Activated T-helper 1 cell treated with Interleukin-2 at 50 U/mL for 16 hours (primary cell): ENCODE measurements at places on chromosomes 1 and 21.

- DNase-seq: no peak
These were observed 4.7 kb downstream of the SORT1 start for GRCh38 chr1:109392788-109393616.

DNA sequence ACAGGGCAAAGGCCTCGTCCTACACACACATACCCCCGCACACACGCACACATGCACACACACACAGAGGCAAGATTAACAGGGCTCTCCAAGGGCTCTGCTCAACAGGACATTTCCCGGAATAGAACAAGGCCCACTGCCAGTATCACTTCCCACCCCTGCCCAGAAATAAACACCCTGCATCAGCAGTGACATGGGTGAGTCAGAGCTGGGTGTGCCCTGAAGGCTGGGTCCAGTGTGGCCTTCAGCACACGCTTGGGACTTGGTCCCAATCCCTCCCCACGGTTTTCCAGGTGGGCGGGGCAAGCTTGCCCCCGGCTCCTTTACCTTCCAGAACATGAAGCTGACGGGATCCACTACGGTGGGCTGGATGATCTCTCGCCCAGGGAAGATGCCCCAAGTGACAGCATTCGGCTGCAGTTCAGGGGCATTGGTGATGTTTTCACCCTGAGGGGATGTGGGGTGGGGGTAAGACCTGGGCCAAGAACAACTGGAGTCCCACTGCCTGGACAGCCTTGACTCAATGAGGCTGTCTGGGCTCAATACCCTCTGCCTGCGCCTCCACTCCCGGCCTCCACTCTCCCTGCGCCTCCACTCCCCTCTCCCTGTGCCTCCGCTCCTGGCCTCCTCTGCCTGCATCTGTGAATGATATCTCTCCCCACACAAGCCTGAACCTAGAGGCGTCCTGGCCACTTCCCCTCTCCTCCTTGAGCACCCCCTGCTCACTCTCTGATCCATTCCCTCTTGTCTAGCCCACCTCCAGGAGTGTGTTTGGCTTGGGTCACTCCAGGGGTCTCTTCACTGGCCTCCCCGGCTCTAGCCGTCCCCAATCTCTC, 14.7 kb downstream of the MTHFR start:
- DNase-seq: no peak

GRCh38 chr1:21614419-21615115, 54.6 kb downstream of the RAP1GAP start:
- no peak for DNase-seq

DNA sequence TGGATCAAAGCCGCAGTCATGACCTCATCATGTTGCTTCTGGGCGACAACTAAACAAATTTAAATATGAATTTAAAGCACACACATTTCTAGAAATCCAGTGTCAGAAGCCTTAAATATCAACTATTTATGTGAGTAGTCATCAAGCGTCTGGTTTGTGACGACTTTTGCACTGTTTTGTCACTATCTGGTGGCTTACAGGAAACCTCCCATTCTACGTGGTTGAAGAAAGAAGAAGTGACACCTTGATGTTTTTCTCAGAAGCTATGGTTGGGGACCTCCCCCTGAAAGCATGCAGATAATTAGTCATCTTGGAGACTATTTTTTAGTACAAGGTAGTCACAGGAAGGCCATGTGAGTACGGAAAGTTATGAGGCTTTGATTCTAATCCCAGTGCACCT, 58.5 kb downstream of the TENT5C start:
- DNase-seq: peak; percentile 15

DNA sequence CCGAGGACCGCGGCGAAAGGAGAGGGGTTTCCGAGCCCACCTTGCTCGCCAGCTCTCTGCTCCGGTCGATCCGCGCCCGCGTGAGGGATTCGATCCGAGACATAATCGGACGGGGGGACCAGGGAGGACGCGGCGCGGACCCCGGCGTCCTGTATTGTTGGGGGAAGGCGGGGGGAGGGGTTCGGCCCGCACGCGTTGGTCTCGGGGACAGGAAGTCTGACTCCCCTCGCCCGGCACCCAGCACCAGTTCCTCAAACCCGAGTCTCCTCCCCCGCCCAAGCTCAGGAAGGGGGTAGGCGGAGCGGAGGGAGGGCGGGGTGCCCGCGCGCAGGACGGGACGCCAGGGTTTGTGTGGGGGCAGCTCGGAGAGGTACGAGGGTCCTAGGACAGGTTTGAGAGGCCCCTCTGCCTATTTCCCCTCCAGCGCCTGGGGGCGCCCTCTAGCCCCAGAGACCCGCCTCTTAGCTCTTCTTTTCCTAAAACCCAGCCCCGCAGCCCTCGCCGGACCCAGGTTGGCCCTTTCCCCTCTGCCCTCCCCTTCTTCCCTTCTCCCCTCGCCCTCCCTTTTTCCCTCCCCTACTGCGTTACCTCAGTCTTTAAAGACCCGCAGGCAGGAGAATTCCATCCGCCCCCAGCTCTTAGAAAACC, at the start of gene ARHGEF2:
Gene ARHGEF2, minus strand, starts transcription at position 223 of the 648 bp plus-strand sequence. Its CDS starts 120 bp downstream, at position 103.
- DNase-seq: peak; percentile 68

DNA sequence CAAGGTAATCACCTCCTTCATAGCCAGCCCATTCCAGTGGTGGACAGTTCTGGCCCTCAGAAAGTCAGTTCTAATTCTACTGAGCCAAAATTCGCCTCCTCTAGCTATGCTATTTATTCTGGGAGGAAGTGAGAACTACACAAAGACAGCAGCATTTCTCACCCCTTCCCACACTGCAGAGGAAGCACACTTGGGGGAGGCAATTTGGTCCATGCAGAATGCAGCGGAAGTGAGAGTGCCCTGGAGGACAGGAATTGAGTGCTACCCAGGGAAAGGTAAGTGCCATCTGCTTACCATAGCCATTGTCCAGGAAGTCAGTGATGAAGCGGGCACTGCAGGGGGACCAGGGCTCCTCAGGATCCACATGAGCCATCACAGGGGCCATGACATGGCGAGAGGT, 3.7 kb downstream of the ADAMTS4 start:
- DNase-seq: no peak

DNA sequence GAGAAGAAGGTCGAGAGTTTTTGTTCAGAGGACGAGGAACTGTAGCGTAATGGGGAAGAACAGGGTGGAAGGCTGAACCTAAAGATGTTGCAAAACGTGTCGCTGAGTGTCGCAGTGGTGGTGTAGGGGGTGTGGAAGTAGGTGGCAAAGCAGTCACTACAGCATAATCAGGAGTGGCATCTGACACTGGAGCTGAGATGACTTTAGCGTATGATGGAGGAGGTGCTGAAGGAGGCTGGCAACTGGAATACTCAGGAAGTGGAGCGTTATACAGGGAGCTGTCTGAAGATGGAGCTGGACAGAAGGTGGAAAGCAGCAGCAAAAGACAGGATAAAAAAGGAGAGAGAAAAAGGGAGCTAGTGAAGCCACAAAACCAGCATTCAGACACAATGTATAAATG, 89.9 kb upstream of the LBR start:
- DNase-seq: no peak

GRCh38 chr1:230171356-230172015, 104.4 kb downstream of the GALNT2 start:
- DNase-seq: no peak

GRCh38 chr1:70140343-70140742, 65.0 kb downstream of the LRRC40 start:
- no peak for DNase-seq

DNA sequence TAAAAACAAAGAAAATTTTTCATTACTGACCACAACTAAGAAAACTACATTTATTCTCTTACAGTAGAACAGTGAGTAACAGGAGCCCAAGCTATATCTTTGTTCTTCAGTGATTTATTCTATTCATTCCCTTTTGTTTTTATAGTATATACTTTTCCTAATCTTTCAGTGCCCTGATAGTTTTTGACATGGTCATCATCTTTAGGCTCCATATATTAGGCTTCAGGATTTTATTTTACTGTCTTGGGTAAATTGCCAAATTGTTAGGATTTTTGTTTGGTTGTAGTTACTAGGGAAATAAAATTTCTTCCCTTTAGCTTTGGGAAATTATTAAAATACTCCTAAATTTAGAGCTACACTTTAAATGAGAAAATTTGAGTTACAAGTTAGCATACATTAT, 10.3 kb downstream of the FBXO28 start:
- no peak for DNase-seq

- no peak for DNase-seq
These were observed 18.6 kb downstream of the RHOU start for GRCh38 chr1:228753786-228754360.

GRCh38 chr1:101995984-101996745, 561 bp downstream of the OLFM3 start:
- no peak for DNase-seq

DNA sequence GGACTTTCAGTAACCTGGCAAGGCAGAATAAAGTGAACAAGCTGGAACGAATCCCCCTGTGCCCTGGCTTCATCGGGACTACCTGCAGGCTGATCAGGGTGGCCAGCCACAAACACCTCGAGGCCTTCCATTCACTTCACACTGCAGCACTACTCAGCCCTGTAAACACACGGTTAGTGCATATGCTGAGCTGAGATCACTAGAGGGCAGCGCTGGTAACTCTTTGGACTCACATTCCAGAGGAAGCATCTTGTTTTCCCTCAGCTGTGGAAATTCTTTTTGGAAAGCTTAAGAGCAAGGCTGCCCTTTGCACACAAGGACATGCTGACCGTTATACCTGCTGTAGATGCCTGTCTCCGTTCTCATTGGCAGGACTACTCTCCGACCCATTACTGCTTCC, 32.1 kb downstream of the PCSK9 start:
- DNase-seq: no peak

GRCh38 chr1:206014601-206015000, 9.1 kb downstream of the CTSE start:
- no peak for DNase-seq

GRCh38 chr1:94258873-94259331, 21.5 kb upstream of the ARHGAP29 start:
- no peak for DNase-seq

- DNase-seq: no peak
These were observed 140.4 kb downstream of the ROR1 start for GRCh38 chr1:63914241-63914640.

- no peak for DNase-seq
These were observed 4.2 kb upstream of the COL11A1 start for GRCh38 chr1:103112546-103112945.

- no peak for DNase-seq
These were observed 40.6 kb downstream of the CHRM3 start for GRCh38 chr1:239426821-239427475.

DNA sequence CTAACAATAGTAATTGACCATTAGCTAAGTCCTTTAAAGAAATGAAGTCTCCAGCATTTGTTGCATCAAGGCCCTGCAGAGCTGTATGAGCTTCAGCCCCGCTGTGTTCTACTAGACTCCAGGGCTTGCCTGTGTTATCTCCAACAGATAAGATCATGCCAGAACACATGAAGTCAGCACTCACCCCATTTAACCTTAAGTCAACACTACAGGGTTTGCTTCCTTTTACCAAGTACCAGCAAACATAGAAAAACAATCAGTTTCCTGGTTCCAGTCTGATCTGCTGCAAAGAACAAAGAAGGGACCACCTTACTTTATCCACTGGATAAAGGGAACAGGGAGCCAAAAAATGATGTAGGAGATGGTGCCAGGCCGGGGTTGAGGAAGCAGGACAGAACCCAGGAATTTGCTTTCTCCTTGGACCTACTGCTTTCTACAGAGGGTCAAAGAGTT, 41.3 kb upstream of the ENAH start:
- DNase-seq: no peak

- DNase-seq: no peak
These were observed 18.0 kb downstream of the F13B start for GRCh38 chr1:197049100-197049499.

DNA sequence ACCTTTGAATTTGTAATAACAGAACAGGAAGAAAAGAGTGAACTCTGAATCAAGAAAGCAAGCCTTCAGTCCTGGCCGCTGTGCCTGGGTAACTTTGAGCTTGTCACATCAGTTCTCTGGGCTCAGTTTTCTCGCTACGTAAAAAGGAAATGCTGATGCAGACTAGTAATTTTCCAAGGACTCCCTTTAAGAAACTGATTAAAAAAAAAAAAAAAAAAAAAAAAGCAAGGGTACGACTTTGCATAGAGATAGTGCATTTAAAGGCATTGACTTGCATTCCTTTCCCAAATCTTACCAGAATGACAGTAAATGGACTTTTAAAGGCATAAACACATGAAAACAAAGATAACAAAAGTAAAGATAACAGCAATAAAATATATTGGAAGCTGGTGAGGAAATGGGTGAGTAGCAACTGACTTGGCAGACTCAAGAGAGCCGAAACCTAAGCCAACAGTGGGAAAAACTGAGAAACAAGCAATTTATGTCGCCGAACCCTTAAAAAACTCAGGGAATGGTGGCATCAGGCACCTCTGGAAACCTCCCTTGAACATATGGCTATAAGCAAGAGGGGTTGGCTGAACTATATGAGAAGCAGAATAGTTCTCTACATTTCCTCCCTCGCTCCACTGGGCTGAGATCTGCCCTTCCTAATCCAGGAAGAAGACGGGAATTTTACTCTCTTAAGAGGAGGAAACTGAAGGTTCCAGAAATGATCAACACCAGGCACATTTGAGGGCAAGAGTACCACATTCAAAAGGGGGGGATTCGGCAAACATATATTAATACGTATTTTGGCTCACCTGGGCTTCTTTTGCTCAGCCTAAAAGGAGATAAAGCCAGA, 189.2 kb downstream of the CDC7 start:
- no peak for DNase-seq

GRCh38 chr21:43884012-43884860, 19.2 kb downstream of the AGPAT3 start:
- no peak for DNase-seq

DNA sequence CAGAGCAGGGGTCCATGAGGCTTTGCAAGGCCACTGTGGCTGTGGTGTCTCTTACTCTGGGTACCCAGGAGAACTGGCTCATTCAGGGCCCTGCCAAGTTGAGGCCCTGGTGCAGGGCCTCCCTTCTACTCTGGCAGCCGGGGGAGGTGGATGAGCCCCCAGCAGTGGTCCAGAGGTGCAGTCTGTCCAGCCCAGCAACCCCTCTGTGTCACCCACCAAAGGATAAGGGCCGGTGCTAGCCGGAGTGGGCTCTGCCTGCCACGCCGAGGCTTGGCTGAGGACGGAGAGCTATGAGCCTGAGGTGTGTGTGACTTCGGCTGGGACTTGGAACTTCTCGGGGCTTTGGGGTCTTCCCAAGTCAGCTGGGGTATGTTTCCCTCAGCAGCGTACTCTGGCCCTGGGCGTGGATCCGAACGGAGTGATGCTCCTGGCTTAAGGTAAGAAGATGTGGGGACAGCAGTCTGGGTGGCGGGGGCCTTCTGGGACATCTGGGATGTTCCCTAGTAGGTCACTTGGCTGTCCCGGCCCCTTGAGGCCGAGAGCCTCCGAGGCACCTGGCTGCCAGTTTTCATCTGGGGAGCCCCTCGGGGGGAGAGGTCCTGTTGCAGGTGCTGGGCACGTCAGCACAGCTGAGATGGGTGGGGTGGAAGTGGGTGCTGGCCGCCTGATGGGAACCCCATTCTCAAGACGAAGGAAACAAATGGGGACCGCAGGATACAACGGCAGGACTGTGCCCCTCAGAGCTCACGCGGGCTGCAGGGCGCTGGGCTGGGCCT, 25.9 kb downstream of the RUNX3 start:
- no peak for DNase-seq
